ENCODE measurements at places on chromosomes 1 and 21.

DNA sequence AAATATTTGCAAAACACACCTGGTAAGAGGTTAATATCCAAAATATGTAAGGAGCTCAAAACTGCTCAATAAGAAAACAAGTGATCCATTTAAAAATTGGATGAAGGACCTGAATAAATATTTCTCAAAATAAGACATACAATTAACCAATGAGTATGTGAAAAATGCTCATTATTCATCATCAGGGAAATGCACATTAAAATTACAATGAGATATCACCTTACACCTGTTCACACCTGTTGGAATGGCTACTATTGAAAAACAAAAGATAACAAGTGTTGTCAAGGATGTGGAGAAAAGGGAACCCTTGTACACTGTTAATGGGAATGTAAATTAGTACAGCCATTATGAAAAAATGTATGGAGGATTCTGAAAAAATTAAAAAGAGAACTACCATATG lies 136.0 kb upstream of the GREM2 start:
- no peak for DNase-seq

- no peak for DNase-seq
These were observed 4.1 kb downstream of the TEX38 start for GRCh38 chr1:46675549-46676314.

DNA sequence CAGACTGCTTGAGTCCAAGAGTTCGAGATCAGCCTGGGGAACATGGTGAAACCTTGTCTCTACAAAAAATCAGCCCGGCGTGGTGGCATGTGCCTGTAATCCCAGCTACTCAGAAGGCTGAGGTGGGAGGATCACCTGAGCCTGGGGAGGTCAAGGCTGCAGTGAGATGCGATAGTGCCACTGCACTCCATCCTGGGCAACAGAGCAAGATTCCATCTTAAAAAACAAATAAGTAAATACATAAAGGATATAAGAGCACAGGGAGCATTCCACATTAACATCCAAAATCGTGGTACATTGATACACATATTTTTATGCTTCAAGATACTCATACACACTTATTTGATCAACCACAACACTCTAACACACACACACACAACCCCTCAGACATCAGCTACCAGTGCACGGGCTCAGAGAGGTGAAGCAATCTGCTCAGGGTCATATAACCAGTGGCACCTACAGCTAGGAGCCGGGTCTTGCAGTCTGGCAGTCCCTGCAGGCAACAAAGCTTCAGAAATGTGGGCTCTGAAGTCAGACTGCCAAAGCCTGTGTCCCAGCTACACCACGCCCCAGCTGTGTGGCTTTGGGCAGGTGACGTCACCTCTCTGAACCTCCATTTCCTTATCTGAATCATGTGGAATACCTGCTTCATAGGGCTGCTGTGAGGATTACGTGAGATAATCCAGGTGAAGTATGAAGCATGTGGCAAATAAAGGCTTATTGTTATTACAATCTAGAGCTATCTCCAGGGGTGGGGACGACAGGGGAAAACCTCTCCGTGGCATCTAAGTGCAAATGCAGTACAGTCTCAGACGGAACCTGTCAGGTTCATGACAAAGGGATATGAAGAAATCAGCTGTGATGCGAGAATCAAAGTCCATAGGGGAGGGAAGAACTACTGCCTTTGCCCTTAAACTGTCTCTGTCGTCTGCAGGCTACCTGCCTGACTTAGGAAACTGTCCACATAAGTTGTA lies 4.8 kb upstream of the CRYBG2 start:
- DNase-seq, result no peak

- DNase-seq, result no peak
These were observed 26.4 kb downstream of the ZNF697 start for GRCh38 chr1:119621705-119622104.

- DNase-seq, result no peak
These were observed 502.3 kb downstream of the KCNT2 start for GRCh38 chr1:196105901-196106300.

DNA sequence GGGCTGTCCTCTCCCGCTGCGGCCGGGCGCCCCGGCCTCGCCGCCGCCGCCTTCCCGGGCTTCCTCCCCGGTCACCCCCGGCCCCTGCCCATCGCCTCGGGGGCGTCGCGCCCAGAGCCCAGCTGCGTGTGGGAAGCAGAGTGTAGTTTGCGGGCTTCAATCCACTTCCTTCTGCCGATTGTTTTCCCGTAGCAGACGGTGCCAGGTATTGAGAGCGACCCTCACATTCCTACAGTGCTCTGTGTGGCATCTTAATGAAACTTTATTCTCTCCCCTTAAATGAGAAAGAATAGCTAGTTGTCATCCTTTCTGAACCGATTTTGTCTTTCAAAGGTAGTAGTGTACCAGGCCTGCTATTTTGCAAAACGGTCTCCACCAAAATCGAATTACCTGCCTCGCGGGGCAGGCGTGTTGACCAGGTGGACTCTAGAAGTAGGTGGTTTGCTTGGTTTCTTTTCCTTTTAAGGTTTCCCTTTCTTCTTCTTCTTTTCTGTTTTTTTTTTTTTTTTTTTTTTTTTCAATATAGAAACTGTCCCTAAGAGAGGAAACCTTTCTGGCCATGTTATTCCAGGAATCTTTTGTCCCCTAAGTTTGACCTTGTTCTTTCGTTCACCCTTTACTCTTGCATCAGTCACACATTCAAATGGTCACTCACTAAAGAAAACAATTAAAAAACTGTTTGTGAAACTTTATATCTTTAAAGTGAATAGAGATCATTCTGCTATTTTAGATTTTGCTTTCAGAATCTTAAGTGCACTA lies 881 bp downstream of the USP25 start:
- no peak for DNase-seq
